A172 (cell line): ENCODE measurements at places on chromosomes 11 and 22.

GRCh38 chr11:120316880-120317688 lies 8.0 kb upstream of the TLCD5 start:
- no peak for DNase-seq

GRCh38 chr11:41458641-41459040 lies 811 bp downstream of the LRRC4C start:
- no peak for DNase-seq

- DNase-seq = no peak
Observed at GRCh38 chr11:19089421-19089820, 27.5 kb upstream of the ZDHHC13 start.

DNA sequence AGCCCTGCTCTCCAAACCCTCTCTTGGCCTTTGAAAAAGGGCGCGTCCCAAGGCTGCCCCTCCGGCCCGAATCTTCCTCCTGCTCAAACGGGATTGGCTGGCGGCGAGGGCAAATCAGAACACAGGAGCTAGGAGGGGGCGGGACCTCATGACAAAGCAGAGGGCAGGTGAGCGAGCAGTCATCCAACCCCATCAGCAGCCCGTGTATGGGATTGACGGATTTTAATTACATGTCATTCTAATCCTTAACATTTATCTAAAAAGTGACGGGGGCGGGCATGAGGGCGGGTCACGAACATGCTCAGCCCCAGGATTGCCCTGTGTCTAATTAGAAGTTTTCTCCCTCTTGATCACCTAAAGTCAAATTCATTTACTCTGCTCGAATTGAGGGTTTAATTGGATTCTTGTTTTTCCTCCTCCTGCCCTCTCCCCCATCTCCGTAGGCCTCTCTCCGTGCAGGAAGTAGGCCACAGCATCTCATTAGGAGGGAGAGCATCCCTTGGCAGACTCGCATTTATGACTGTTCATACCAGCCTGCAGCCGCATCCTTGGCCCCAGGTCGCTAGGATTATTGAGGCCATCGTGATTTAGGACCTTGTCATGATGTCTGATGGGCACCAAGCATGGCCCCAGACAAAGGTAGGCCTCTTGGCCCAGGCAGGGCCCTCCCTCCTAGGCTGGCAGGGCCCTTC lies 147.1 kb downstream of the CHST1 start:
- no peak for DNase-seq

DNA sequence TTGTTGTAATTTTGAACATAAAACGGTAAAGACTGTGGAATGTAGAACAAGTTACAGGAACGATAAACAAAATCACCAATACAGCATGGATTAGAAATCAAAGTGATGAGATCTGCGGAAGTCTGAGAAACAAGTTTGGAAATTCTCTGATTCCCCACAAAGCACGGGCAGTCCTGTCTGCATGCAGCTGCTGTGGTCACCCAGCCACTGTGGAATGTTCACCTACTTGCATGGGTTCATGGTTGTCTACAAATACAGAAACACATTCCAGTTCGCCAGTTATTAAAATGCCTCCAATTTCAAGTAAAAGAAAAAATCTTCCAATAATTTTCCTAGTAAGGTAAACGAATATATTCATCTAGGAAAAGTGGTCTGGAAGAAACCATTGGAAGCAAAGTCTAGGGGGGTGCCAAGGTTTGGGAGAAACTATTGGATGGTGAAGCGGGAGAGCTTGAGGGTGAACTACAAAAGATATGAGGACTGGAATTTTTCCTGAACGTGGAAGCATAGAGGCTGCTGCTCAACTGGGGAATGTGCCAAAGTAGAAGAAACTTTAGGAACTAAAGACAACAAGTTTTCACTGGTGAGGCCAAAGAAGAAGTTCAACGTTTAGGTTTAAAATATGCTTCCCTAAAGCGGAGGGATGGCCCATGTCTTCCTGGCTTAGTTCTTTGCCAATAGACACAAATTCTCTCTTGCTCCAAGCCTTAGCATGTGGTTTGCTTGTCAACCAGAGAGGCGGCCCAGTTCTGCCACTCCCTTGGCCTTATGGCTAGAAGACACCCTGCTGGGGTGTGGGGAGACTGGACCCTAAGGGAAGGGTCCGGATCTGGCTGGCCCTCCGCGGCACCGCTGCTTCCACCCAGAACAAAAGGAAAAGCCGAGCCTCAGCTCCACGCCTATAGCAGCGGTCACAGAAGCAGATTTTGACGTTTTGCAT lies 70.2 kb downstream of the CTTN start:
- no peak for DNase-seq

DNA sequence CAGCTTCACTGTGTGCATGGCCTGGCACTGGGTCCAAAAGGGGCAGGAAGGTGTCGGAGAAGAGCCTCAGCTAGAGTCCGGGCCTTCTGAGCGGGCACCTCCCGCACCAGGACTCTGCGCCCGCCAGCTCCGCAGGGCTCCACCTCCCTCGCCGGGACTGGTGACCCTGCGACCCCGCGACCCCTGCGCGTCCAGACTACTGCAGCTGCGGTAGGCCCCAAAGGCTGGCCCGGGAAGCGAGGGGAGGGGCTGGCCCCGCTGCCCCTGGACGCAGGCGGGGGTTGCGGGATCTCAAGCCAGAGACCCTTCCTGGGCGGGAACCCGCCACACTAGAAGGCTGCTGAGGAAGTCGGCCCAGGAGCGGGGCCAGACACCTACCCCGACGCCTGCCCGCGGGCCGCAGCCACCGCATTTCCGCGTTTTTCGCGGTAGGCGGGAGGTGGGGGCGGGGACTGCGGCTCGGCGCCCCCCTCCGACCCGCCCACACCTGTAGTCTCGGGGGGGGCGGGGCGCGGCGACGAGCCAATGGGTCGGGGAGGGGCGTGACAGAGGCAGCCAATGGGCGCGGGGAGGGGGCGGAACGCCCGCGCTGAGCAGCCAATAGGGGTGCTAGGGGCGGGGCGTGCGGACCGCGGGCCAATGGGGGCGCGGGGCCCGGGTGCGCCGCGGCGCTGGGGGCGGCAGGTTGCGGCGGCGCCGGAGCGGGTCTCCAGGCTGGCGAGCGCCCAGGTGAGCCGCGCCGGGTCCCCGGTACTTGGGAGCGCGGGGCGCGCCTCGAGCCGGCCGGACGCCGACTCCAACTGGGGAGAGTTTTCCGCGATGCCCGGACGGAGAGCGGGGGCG lies at the start of the genes LMNTD2 and RASSF7:
LMNTD2 (minus strand) TSS at position 434 of the 843 bp plus-strand sequence; CDS start at position 412, 22 bp downstream.
RASSF7 (plus strand) TSS at position 666 of the 843 bp plus-strand sequence. CDS start 799 bp downstream, outside the sequence.
- DNase-seq = peak; percentile 37

GRCh38 chr11:128208329-128209137 lies 378.8 kb downstream of the ETS1 start:
- DNase-seq = peak; percentile 86

- no peak for DNase-seq
Observed at GRCh38 chr11:130774703-130775102, 141.6 kb downstream of the SNX19 start.

DNA sequence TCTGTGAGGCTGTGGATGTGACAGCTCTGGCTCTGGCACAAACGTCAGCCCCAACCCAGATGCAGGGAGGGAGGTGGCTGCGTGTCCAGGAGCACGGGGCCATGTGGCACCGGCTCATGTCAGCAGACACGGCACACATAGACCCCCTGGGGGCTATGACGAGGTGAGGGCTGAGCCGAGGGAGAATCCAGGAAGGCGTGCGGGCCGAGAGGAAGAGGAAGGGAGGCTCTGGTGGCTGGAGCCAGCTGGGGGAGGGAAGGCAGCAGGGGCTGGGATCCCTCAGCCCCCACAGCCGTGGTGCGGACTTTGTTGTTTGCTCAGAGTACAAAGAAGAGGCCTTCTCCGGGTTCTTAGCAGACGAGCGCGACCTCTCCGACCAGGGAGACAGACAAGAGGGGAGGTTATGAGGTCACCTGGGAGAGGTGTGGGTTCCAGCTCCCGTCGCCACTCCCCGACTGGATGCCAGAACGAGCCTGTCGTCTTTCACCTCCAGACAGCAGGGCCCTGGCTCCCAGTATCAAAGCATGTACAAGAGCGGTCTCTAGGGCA lies 46.1 kb downstream of the CDKN1C start:
- DNase-seq = no peak

- DNase-seq = no peak
Observed at GRCh38 chr11:134207538-134208239, 16.1 kb downstream of the NCAPD3 start.

GRCh38 chr22:36753916-36754315 lies 22.0 kb downstream of the IFT27 start:
- no peak for DNase-seq

DNA sequence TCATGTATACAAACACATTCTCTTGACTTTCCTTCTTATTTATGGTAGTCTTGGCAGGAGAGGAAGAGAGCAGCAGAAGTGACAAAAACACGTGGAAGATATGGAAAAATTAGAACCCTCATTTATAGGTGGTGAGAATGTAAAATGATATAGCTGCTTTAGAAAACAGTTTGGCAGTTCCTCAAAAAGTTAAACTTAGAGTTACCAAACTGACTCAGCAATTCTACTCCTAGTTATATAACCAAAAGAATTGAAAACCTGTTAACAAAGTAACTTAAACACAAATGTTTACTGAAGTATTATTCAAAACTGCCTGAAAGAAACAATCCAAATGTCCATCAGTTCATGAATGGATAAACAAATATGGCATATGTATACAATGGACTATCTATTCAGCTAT lies 16.8 kb downstream of the NUCB2 start:
- DNase-seq = no peak

- DNase-seq = no peak
Observed at GRCh38 chr11:72579816-72580641, 94.2 kb downstream of the PDE2A start.

- peak; percentile 29 for DNase-seq
Observed at GRCh38 chr11:80860632-80861031, 1419.8 kb upstream of the TENM4 start.

GRCh38 chr11:96842731-96843130 lies 452.9 kb downstream of the JRKL start:
- DNase-seq = no peak

DNA sequence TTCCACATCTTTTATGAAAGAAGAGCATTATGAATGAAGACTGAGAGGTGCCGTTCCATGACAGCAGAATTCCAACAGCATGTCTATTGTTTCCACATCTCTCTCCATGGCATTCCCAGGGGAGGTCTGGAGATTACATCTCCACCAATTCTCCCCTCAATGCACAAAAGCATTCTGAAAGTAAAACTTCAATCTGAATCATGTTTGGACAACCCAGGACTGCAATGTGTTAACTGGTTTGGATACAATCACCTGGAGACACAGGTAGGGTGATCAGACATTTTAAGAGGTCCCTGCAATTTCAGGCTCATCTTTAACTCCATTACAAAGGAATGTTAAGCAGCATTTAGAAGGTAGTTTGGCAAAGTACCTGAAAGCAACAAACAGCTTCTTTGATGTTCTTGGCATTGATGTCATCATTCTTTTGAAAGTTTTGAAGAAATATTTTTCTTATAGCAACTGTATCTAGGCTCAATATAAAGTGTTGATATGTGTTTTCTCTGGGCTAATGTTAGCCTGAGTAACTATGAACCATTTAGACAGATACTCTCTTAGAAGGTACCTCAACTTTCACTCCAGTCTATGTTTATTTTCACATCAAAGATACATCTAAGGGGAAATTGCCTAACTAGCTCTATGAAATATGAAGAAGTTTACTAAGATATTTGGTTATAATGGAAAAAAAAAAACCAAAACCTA lies 181.4 kb upstream of the MTMR2 start:
- DNase-seq = no peak

- no peak for DNase-seq
Observed at GRCh38 chr11:37657645-37658044, 1059.6 kb upstream of the RAG2 start.

DNA sequence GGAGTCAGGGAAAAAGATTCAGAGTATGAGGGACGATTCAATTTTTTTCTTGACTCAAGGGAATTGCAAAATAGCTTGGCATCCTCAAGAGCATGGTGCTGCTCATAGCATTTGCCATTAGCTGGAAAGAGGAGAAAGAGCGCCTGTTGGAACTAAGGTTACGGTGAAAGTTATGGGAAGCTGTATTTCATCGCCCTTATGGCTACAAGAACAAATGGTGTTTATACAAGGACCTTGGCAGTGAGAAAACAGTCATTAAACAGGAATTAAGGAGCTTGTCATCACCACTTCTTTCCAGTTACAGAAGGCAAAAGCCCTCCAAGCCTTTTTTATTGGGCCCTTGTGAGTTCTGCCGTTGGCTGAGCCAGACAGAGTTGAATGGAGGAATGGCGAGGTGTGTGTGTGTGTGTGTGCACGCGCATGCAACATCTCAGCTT lies 74.2 kb downstream of the ALX4 start:
- DNase-seq = no peak

DNA sequence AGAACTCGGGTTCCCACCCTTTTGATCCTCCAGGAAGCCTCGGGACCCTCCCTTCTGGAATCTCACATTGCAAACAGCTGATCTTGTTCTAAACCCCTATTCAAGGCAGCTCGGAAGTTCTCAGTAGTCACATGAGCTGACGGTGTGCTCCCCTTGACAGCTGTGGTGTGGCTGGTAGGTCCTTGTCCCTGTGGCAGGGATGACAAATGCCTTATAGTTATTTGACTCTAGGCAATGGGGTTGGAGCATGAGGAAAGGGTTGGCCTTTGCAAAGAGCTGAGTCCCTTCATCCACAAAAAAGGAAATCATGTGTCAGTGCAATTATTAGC lies 23.6 kb downstream of the EIF4G2 start:
- DNase-seq = no peak

GRCh38 chr11:95498722-95499425 lies 267.9 kb upstream of the SESN3 start:
- DNase-seq = no peak

- no peak for DNase-seq
Observed at GRCh38 chr11:122592641-122593040, 62.9 kb upstream of the UBASH3B start.

- DNase-seq = no peak
Observed at GRCh38 chr11:68615657-68616056, 68.7 kb upstream of the GAL start.

DNA sequence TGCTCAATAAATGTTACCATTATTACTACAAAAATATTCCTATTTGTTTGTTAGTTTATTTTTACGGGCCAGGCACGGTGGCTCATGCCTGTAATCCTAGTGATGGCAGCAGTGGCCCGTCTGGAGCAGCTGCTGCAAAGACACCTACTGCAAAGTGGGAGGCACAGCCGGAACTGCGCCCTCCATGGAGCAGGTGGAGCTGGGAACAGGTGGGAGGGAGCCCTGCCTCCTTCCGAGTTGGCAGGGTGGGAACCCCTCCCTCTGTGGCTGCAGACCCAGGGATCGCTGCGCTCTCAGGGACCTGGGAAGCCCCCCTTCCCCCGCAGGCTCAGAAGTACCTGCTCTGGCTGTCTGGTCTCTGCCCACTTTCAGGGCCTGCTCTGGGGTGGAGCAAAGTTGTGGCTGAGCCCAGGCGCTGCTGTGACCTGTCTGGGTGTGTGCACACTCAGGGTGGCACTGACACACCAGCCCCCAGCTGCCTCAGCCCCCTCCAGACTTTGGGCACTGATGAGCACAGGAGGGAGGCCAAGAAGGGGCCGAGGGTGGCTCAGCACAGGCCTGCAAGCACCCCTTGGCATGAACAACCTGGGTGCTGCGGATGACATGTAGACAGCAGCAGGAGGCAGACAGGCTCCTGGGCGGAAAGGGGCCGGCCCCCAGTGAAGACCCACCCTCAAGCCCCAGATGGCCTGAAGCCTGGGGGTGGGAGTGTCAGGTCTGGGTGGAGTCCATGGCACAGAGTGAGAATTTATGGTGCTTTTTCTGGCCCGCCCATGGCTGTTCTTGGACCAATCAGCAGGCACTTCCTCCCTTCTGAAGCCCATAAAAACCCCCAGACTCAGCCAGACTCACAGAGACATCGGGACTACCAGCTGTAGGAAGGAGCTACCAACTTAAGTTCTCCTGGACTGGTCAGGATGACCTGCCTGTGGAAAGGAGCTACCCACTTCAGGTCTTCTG lies 103.7 kb upstream of the CLMP start:
- DNase-seq = no peak

GRCh38 chr11:134714021-134714656 lies 302.1 kb upstream of the B3GAT1 start:
- DNase-seq = no peak

- DNase-seq = no peak
Observed at GRCh38 chr11:115710426-115710825, 206.2 kb upstream of the CADM1 start.
